GM20000 (cell line): ENCODE measurements at places on chromosomes 3 and 15.

GRCh38 chr3:127740136-127740915 is 67.6 kb downstream of the ABTB1 start:
- no peak for DNase-seq

- no peak for DNase-seq
These were observed 80.9 kb upstream of the RPL32 start for GRCh38 chr3:12922306-12922705.

DNA sequence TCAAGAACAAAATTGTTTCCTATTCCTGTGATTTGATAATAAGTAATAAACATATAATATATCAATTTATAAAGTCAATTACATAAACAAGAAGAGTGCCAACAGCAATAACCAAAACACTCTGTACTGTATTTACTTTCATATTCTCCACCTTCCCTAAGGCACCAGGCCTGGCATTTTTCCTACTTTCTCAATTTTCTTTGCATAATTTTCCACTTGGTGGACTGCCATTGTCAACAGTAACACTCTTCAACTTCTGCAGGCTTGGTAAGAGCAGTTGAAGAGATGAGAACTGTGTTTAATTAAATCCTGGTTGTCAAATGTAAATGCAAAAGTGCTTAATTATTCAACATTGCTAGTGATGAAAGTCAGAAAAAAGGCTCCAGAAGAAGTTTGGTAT is 229.8 kb upstream of the PLSCR5 start:
- DNase-seq, result no peak

GRCh38 chr3:69276884-69277283 is 109.0 kb downstream of the FRMD4B start:
- DNase-seq, result no peak

GRCh38 chr3:196518966-196519717 is 4.0 kb upstream of the SMCO1 start:
- DNase-seq, result peak; percentile 25

DNA sequence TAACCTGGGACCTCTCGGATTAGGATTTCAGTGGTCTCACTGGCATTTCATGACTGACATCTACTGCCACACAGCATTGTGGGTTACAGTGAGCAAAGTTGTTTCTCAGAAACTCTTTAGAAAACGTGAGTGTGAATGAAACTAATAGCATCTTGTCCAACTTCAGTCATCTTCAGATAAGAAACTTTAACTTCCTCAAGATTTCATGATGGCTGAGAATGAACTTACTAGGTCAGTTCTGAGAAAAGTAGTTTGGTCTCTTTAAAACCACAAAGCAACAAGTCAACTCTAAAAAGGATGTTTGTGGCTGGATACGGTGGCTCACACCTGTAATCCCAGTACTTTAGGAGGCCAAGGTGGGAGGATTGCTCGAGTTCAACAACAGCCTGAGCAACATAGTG is 14.2 kb upstream of the HOMER2 start:
- DNase-seq, result peak; percentile 41

- no peak for DNase-seq
These were observed 4.8 kb upstream of the EPHB3 start for GRCh38 chr3:184556582-184557347.
